ENCODE measurements at places on chromosomes 13 and 19.
A peak's percentile ranks its signal among the peaks of the same experiment; 100 is the strongest.

GRCh38 chr19:44580366-44580895 is 32.9 kb upstream of the IGSF23 start:
- DNase-seq: no peak

- no peak for DNase-seq
These were observed 3.2 kb downstream of the CPB2 start for GRCh38 chr13:46101484-46102254.

DNA sequence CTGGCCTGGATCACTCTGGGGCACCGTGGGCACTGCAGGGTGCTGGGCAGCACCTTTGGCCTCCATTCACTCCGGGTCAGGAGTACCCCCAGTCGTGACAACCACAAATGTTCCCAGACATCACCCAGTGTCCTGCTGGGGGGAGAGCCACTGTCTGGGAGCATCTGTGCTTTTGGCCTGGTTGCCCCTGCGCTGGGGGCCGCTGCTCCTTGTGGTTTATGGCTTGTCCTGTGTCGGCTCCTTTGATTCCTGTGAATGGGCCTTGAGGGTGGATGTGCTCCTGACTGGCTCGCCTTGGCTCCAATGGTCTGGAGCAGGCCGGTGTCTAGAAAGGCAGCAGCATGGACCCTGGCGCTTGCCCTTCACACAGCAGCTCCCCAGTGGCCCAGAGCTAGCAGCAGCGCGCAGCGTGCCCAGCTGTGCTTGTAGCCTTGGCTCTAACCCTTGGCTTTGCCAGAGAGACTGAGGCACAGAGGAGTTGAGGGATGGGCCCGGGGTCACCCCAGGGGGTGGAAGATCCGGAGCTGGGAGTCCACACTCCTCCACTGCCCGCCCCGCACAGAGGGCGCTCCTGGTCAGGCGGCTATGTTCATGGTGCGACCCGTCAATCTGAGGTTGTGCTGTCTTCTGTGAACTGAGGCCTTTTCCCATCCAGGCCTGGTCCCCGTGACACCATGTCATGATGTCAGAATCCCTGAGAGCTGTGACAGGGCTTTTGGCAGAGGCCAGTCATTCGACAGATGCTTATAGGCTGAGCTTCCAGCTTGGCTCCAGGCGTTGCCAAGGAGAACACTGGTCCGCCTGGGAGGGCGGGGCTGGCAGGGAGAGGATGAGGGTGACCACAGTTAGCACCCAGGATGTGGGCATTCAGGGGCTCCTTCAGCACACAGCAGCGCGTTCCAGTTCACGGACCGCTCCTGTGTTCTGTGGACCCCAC is 4.1 kb downstream of the DAZAP1 start:
- DNase-seq: no peak

DNA sequence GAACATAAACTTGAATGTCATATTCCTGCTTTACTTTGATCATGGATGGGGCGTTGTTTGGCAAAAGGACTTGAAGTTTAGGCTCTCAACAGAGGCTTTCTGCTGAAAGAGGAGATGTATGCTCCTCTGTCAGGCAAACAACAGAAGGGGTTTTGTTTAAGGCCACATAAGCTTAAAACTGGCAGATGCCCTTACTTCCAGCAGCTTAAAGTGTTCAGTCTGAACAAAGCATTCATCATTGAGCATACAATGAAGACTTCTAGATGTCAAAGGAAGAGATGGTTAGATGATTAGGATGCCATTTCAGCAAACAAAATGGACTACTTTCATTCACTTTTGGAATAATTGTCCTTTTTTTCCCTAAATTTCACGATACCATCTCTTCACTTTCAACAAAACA is 484.5 kb downstream of the SLITRK6 start:
- no peak for DNase-seq

- no peak for DNase-seq
These were observed 35.5 kb upstream of the IGFL4 start for GRCh38 chr19:46076031-46076880.

DNA sequence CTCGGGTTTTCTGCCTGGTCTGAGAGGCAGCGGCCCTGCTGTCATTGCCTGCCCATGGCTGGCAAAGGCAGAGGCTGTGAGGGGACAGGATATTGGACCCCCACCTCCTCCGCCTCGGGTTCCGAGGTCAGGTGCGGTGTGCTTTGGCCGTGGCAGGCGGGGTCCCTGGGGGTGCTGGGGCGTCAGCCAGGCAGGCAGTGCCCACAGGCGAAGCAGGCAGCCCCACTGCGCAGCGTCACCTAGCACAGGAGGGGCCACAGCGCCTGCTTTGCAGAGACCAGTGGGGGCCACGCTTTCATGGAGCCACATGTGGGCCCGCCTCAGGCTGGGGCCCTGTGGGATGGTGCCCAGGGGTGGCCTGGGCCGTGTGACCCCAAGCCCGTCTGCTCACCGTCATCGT is 96.0 kb downstream of the KDM4B start:
- DNase-seq: no peak

DNA sequence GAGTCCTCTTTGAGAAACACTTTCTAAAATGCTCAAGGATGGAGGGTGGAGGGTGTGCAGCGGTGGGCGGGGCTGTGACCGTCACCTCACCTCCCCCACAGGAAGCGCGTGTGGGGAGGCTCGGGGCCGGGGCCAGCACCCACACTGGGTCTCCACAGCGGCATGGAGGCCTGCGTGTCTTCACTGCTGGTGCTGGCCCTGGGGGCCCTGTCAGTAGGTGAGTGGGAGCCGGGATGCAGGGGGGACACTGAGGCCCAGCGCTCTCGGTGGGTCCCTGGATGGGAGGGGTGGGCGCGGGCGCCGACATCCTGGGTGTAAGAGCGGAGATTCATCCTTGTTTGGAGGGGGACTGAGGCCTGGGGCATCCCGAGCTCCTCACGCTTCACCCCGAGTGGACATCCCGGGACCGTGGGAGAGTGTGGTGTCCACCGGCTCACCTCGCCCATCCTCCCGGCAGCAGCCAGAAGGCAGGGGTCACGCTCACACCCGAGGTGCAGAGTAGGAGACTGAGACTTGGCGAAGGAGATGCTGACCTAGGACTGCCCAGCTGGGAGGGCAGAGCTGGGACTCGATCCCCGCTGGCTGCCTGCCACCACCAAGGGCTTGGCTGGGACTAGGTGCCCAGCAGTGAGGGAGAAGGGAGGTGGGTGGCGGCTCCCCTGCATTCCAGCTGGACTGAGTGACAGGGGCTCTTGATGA is at the start of gene GZMM:
GZMM (plus strand) TSS at position 144 of the 699 bp plus-strand sequence; CDS start at position 163, 19 bp downstream.
- DNase-seq: peak; percentile 81

DNA sequence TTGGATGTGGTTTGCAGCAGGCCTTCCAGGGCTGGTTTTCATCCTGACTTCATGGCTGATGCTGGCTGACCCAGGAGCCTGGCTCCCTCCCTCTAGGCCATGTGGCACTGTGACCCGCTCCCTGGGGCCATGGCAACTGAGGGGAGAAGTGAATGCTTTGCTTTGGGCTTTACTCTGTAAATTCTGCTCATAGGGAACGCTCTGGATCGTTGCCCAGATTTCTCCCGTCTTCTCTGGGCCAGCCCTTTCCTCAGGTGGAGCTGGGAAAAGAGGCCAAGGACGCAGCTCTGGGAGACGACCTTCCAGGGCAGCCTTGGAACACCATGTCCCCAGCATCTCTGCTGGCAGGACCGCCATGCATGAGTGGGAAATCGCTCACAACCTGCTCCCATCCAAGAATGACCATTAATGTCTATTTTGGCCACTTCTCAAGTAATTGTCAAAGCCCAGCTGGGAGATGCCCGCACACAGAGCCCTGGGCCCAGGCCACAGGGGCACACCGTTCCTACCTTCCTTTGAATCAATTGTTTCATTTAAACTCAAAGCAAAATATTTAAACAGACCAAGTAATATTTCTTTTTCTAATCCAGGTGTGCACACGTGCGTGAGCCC is 321.8 kb downstream of the TEX29 start:
- no peak for DNase-seq

- DNase-seq: no peak
These were observed 604.0 kb upstream of the SLITRK6 start for GRCh38 chr13:86403181-86403580.

DNA sequence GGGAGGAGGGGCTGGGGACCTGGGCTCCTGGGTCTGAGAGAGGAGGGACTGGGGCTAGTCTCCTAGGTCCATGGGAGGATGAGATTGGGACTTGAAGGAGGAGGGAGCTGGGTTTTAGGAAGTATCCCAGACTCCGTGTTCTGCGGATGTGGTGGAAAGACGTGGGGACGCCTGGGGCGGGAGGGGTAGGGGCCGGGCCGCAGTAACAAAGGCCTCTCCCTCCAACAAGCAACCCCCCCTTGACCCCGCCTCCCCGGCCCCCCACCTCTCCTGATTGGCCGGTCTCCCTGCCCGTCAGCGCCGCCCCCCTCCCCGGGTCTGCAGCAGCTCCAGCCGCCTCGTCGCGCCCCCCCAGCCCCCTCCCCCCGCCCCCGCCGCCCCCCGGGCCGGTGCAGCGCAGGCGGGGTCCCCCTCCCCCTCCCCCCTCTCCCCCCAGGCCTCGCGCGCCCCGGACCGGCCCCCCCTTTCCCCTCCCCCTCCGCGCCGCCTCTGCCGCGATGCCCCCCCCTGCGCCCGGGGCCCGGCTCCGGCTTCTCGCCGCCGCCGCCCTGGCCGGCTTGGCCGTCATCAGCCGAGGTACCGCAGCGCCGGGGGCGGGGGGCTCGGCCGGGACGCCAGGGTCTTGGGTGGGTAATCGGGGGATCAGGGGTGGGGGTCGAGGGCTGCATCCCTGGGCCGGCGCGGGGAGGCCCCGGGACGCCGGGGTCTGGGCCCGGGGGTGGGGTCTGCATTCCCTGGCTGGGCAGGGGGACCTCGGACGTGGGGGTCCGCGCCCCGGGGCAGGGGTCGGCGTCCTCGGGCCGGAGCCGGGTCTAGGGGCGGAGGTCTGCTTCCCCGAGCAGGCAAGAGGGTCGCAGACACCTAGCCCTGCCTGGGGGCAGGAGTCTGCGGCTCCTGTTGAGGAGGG is at the start of gene IGLON5:
IGLON5 (plus strand) TSS at position 294 of the 907 bp plus-strand sequence; CDS start at position 498, 204 bp downstream.
- no peak for DNase-seq

DNA sequence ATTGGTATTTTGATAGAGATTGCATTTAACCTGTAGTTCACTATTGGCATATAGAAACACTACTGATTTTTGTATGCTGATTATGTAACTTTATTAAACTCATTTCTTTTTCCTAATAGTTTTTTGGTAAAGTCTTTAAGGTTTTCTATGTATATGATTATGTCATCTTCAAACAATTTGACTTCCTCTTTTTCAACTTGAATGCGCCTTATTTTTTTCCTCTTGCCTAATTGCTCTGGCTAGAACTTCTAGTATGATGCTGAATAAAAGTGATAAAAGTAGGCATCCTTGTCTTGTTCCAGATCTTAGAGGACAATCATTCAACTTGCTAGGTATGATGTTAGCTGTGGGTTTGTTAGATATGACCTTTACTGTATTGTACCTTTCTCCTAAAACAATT is 1034.9 kb downstream of the PCDH9 start:
- DNase-seq: no peak

- no peak for DNase-seq
These were observed 128.7 kb downstream of the KLF12 start for GRCh38 chr13:74005320-74006157.

DNA sequence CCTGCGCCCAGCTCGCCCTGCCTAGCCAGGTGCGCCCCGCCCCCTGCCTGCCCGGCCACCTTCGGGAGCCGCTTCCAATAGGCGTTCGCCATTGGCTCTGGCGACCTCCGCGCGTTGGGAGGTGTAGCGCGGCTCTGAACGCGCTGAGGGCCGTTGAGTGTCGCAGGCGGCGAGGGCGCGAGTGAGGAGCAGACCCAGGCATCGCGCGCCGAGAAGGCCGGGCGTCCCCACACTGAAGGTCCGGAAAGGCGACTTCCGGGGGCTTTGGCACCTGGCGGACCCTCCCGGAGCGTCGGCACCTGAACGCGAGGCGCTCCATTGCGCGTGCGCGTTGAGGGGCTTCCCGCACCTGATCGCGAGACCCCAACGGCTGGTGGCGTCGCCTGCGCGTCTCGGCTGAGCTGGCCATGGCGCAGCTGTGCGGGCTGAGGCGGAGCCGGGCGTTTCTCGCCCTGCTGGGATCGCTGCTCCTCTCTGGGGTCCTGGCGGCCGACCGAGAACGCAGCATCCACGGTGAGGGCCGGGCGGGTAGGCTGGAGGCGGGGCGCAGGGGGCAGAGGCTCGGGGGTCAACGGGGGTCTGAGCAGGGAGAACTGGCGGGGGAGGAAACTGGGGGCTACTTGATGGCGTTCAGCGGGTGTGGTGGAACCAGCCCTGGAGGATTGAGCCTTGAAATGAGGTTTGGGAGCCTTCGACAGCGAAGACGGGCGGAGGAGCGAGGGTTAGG is at the start of gene SPINT2:
SPINT2 (plus strand) TSS at position 88 of the 727 bp plus-strand sequence; CDS start at position 408, 320 bp downstream.
- peak; percentile 52 for DNase-seq

- DNase-seq: no peak
These were observed 26.8 kb downstream of the RASA3 start for GRCh38 chr13:114105521-114106225.

DNA sequence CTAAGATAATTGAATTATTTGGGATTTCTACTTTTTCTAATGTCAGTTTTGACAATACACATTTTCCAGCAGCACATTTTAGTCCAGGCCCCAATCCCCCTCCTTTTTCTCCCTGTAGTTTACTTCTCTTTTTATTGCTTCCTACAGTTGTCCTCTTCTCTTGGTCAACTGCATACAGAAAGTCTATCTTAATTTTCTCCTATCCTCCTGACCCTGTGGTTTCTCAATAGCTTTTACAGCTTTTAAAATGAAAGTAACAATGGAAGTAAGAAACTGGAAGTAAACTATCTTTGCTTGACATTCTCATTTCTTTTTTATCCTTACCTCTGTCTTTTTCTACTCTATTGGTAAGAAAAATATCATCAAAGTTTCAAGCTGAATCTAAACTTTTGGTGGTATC is 106.5 kb upstream of the OXGR1 start:
- no peak for DNase-seq

- no peak for DNase-seq
These were observed 54.8 kb upstream of the ZNF536 start for GRCh38 chr19:30317403-30317802.

GRCh38 chr19:41218615-41219507 is at the start of gene AXL:
Gene AXL, plus strand, starts transcription at chr19:41219223. Its CDS starts 170 bp downstream, at chr19:41219393.
- DNase-seq: no peak

- DNase-seq: no peak
These were observed 10.2 kb downstream of the NFKBID start for GRCh38 chr19:35890113-35890650.

DNA sequence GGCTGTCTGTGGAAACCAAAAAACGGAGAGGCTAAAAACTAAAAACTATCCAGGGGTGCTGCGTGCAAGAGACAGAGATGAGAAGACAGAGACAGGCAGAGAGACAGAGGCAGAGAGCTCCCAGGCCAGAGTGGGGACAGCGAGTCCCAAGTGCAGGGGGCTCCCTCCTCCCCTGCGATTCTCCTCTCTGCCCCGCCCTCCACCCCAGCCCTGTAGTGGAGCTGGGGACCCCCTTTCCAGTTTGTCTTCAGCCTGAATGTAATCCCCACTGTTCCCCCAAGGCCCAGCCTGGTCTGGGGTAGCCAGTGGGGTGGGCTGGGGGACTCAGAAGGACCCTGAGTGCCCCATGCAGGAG is 2.0 kb downstream of the NFIC start:
- DNase-seq: no peak

GRCh38 chr13:51823863-51824262 is 19.9 kb upstream of the DHRS12 start:
- no peak for DNase-seq

- DNase-seq: no peak
These were observed 1589.1 kb upstream of the SPRY2 start for GRCh38 chr13:81929988-81930387.
